ENCODE measurements at places on chromosomes 11 and 22.

- no peak for DNase-seq
These were observed 158.6 kb upstream of the BDNF start for GRCh38 chr11:27858866-27859265.

DNA sequence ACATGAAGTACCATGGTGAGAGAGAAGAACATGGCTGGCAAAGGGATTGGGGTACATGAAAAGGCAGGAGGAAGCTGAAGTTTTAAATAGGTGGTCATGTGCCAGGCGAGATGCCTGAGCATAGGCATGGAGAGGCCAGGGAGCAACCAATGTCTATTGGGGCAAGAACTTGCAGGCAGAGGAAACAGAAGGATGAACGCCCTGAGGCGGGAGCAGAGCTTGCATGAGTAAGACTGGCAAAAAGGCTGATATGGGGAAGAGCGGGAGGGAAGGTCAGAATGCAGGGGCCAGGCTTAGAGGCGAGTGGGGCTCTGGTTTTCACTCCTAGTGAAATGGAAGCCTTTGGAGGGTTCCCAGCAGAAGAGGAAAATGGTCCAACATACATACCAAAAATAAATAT lies 52.5 kb upstream of the VSTM5 start:
- peak; percentile 21 for DNase-seq

GRCh38 chr11:92302770-92303169 lies 78.2 kb downstream of the FAT3 start:
- DNase-seq: no peak

GRCh38 chr22:32421484-32421883 lies 9.4 kb upstream of the RTCB start:
- no peak for DNase-seq

DNA sequence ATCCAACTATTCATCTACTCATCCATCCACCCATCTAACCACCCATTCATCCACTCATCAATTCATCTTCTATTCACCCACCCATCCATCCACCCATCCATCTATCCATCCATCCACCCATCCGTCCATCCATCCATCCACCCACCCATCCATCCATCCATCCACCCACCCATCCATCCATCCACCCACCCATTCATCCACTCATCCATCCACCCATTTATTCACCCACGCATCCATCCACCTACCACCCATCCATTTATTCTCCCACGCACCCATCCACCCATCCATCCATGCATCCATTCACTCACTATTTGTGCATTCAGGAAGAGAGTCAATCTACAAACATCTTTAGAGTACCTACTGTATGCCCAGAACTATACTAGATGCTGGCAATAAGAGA lies 482.3 kb downstream of the NTM start:
- no peak for DNase-seq

DNA sequence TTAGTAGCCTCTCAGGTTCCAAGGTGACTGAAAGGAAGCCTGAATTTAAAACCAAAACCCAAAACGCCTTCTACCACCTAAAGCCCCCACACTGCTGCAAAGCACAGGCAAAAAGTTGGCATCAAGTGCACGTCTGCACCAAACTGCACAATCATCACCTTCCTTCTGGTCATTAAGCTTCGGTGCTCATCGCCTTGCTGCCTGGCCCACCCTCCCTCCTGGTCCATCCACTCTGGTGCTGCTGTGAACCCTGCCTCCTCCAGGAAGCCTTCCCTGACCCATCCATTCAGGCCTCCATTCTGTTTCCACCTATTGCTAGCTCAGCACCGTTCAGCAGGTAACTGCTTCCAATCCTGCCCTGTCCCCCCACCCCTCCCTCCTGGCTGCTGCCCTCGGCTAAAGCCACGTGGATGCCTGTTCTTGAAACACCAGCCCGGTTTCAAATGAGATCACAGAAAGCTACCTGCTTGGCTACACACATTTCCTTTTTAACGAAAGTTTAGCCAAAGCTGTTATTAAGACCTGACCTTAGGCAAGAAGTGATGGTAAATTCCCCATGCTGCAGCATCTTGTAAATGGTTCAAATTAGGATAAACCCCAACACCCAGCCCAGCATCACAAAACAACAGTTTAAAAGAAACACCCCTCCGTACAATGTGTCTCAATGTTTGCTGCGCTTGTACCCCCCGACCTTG lies 53.8 kb upstream of the CD5 start:
- no peak for DNase-seq

GRCh38 chr11:114153224-114153623 lies 93.7 kb downstream of the ZBTB16 start:
- DNase-seq: no peak

DNA sequence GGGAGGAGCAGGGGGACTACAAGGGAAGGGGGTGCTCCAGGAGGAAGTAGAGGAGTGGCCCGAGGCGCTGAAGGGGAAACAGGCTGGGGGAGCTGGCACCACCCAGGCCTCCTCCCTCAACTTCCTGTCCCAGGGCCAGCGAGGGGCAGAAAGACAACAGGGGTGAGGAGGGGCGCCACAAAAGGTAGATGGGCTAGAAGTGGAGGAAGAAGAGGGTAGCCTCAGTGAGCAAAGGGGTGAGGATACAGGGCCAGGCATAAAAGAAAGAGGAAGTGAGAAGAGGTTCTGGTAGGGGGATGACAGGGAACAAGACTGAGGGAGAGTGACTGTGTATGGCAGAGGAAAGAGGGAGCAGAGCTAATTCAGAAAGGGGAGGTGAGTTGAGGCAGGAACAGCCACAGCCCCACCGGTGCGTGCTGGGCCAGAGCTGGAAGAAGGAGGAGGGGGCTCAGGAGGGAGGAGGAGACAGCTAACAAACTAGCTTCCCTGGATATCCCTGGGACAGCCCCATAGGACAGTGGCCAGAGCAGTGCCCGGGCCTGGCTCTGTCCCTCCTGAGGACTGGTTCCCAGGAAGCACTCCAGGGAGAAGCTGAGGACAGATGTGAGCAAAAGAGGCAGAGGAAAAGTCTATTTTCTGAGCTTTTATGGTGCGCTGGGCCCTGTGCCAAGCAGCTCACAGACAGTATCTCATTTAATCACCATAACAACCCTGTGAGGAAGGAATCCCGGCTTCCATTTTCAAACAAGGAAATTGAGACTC lies 8.5 kb downstream of the DCHS1 start:
- DNase-seq: no peak

DNA sequence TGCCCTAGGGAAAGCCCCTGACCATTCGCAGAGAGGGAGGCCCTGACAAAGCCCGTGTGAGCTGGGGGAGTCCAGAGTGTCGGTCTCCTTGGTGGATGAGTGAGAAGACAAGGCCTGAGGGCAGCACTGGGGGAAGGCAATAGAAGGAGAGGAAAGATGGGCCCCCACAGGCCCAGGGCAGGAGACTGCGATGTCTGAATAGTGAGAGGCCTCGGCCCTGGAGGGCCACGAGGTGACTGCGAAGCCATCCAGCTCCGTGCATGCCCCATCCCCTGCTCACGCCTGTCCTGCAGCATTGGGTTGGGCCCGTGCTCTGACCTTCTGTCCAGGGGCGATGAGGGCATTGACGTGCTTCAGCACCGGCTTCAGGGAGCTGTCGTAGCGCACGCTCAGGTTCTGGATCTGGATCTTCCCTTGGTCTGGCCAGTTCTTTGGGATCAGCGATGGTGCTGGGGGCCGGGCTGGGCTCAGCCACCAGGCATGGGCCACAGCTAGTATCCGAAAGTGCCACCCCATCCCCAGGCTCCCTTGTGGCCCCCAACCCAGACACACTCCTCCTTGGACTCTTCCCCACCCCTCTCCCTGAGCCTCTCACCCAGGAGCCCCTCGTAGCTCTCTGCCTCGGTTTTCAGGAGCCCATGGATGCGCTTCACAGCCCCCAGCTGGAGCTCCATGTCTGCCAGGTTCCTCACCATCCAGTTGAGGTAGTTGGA lies 8.3 kb upstream of the KCNJ11 start:
- DNase-seq: no peak

DNA sequence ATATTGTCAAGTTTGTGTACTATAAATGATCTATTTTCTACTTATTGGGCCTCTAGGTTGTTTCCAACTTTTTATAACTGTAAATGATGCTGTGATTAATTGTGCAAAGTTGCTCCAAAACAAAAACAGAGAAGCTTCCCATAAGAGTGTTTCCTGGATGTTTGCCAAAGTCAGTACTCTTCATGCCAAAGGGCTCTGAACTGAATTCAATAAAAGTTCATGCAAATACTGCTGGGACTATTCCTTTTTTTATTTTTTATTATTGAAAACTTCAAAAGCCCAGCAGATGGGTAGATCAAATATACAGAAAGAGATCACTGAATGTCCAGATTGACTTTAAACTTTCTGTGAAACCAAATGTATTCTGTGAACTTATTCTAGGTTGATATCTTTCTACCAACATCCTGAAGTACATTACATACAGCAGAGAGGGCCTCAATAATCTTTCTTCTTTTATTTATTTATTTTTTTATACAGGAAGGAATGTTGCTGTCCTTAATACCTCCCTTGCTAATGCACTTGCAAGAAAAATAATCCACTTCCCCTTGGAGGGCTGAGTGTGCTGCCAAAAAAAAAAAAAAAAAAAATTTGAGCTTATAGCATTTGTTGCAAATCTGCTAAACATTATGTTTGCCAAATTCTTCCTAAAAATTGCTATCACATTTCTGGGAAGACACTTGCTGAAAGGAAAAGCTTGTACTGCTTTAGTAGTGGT lies 53.0 kb downstream of the CTSC start:
- DNase-seq: no peak

- peak; percentile 42 for DNase-seq
These were observed 6.5 kb downstream of the OR52M1 start for GRCh38 chr11:4551346-4551979.

DNA sequence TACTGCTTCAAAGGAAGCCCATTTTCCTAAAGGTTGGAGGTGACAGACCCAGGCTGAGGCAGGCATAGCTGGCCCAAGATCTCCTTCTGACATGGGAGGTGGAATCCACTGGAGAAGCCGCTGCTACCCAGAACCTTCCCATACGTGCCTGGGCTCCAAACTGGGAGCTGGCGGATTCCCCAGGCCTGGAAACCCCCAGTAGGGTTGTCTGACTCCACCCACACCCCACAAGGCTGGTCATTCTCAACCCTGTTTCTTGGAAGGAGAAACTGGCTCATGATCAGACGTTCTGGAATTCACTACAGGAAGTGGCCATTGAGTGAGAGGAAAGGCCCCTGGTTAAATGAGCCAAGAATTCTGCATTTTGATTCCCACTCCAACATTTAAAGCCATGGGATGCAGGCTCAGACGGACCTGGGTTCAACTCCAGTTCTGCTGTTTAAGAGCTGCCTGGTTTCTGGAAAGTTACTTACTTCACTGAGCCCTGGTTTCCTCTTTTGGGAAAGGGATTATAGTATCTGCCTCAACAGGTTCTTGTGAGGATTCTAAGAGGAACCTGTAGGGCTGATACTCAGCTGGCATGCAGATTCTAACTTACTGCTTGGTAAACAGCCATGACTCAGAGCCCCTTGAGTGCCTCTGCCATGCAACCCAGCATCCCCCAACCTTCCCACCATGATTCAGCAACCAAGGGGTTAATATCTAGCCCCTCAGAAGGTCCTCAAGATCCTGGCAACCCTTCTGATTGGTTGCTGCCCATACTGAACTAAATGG lies 19.4 kb upstream of the TSKU start:
- DNase-seq: peak; percentile 47

DNA sequence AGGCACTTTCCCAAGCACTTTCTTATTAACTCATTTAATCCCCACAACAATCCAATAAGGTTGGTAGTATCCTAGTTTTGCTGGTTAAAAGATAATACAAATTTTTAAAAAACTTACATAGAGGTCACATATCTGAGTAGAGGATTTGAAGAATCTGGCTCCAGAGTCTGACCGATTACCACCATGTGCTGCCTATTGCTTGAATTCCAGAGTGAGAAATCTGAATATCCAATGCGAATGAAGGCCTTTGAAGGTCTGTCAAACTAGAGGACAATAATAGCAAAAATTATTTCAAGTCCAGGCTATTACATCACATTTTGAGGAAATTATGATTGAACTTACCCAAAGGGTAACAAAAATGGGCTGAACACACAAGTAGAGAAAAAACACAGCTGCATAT lies 77.8 kb upstream of the BIRC3 start:
- no peak for DNase-seq

- DNase-seq: peak; percentile 72
These were observed 48.8 kb downstream of the SPECC1L start for GRCh38 chr22:24319451-24319850.

DNA sequence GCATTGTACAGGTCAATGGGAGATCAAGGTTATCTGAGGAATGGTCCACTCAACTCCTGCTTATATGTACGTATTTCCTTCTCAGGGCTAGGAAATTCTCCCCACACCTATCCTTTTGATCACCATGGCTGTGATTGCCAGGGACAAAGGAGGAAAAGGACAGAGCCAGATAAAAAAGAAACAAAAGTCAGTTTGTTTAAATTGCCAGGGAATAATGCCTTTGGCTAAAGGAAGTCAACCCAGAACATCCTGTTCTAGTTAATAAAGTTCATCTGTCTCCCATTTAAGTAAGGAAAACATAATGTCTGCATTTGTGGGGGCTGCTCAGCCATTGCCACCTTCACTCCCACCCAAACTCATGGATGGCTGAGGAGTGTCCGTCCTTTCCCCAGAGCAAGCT lies 124.7 kb downstream of the ME3 start:
- no peak for DNase-seq

DNA sequence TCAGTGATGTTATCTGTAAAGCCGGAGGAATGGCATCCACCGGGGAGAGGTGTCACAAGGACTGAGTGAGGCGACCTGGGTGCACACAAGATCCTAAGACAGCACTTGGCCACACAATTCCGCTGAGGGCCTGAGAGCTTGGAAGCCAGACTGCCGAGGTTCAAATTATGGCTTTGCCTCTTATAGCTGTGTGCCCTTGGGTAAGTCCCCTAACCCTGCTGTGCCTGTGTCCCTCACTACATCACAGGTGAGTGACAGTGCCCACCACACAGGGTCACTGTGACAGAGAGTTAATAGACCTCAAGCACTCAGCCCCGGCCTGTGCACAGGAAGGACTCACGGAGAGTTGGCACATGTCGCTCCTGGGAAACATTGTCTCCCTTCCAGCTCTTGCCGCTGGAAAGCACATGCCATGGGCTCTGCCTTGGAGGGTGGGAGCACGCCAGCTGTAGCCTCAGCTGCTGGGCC lies 592 bp downstream of the RHOD start:
- DNase-seq: peak; percentile 37

DNA sequence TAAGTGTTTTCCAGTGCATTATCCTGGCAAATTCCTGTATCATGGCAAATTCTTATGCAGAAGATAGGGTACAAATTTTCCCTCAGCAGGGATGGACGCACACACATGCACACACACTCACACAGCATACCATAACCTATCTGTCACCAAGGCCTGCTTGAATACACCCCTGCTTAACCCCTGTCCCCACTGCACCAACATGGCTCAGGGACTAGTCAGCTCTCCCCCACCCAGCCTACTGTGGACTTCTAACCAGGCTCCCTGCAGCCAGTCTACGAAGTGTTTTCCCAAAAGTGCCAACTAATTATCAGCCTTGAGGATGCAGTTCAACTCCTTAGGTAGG lies 63.1 kb downstream of the RAB30 start:
- no peak for DNase-seq
